ENCODE measurements at places on chromosomes 4 and X.

DNA sequence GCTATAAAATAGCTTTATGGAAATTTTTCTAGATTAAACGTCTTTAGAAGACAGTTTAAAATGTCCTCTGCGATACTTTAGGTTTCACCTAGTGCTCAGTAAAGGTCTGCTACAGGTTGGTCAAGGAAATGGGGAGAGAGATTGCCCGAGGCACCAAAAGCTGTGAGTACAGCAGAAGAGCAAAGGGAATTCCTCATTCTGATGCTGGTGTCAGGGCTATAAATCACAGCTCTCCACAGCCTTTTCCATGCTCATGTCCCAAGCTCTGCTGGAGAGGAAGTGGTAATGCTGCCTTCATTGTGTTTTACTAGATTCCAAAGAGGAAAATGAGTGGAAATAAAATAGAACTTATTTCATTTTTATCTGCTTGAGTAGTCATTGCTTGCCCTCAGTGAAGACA is 2060.4 kb downstream of the ARAP2 start:
- no peak for DNase-seq

- DNase-seq = no peak
Measured at GRCh38 chrX:108439961-108440696, 491 bp downstream of the COL4A5 start.

DNA sequence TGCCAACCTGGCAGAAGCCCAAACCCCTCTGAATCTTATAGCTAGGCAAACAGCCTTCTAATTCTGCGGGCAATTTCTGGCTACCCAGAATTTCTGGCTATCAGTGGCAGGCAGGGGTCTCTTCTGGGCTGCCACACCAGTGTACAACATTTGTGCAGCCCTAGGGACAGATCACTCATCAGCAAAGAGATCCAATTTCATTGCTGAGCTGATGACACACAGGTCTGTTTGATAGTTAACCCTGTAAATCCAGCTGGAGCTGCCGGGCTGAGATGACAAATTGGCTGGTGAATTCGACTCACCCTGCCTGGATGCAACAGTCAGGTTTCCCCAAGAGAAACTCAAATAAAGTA is 2.4 kb downstream of the MID1 start:
- DNase-seq = no peak

- DNase-seq = no peak
Measured at GRCh38 chr4:125091541-125091940, 223.2 kb upstream of the FAT4 start.

DNA sequence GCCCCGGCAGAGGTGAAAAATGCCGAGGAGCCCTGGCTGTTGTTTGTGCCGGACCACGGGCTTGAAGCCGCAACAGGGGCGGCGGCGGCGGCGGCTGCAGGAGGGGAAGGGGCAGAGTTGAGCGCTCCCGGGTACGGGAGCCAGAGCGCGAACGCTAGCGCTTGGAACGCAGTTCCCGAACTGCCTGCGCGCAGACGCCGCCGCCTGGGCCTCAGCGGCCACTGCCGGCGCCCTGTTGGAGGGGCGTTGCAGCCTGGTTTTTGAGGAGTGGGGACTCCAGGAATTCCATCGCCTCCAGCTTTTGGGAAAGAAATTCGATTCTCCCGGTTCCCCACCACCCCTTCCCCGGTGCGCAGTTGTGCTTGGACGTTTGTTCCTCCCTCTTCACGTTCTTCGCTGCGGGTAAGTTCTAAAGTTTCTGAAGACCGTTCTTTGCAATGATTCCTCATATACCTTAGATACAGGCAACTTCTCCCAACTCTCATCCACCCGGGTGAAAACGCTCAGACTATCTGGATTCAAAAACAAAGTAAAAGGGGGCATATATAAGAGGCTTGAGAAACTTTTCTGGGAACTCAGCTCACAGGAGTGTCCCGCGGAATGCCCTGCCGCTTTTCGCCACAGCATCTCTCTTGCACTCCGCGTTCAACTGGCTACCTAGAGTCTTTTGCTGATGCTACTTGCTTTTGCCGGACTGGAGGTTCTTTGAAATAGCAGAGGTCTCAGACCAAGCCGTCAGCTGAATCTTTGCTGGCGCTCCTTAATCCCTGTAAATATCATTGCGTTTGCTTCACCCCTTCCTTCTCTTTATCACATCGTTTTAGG is 1.0 kb downstream of the FAT4 start:
- DNase-seq = peak; percentile 25

DNA sequence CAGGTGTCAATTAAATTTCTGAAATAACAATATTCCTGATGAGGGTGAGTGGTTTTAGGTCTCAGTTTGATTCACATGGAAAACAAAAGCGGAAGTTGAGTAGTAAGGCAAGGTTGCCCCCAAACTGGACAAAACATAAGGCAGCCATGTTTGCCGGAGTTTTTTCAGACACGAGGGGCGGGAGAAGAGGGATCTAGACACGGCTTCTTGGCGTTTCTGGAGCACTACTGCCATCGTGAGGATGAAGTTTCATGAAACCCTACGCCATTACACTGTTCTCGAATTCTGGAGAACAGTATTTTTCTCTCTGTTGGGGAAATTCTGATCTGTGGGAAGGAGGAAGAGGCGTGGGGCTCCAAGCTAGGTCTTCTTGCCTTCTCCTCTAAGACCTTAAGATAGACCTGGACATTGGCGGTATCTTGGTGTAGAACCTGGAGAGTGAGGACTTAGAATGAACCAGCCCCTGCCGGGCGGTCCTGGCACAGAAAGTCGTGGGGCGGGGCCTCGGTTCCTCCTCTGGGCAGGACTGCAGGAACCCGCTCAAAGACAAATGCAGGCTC is 160.3 kb downstream of the OR13H1 start:
- DNase-seq = peak; percentile 89

- no peak for DNase-seq
Measured at GRCh38 chrX:53798281-53798680, 111.8 kb upstream of the HUWE1 start.

DNA sequence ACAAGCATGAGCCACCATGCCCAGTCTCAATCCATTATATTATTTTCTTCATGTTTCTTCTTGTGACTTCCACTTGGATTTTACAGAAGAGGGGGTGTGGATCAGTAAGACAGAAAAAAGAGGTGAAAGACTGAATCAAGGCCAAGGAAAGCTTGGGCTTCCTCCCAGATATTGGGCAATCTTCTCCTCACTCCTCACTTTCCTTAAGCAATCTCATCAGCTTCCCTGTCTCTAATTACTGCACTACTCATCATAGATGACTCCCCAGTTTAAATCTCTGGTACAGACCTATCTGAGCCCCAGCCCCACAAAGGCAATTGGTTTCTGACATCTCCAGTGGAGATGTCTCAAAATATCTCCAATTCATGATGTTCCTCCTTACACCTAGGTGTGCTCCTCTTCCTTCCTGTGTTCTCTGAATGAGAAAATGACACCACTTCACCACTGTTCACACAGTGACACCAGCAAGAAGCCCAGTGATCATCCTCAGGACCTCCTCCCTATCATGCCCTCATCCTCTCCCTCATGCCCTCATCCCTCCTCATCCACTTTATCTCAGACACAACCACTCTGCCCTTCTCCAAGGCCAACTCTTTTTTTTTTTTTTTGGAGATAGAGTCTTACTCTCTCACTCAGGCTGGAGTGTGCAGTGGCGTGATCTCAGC is 44.8 kb upstream of the HERC6 start:
- DNase-seq = no peak

- no peak for DNase-seq
Measured at GRCh38 chrX:144896323-144896722, 351.0 kb upstream of the SPANXN1 start.

- no peak for DNase-seq
Measured at GRCh38 chr4:183348706-183349659, 26.8 kb upstream of the CLDN24 start.

- no peak for DNase-seq
Measured at GRCh38 chrX:23792861-23793553, 10.0 kb downstream of the SAT1 start.

All from stimulated activated naive CD4-positive, alpha-beta T cell (primary cell).